Astrocyte of the spinal cord (primary cell): ENCODE measurements at places on chromosomes 1 and 21.

- peak; percentile 2 for DNase-seq
Observed at GRCh38 chr1:70922196-70922595, 125.4 kb downstream of the PTGER3 start.

DNA sequence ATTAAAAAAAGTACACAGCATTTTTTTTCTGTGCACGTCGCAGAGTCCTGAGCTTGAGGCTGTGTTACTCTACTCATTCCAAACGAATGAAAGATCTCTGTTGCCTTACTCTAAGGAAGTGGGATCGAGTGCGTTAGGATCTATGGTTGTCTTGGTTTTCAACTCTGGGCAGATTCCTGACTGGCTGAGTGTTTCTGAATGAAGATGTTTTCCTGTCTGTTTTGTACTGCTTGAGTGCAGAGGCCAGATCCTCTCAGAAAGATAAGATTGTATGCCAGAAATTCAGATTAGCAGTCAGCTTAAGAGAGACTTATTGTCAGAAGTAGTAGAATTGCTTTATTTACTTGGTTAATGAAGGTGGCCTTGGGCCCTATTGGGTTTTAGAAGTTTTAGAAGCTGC, 14.0 kb downstream of the PLA2G2E start:
- DNase-seq = no peak

DNA sequence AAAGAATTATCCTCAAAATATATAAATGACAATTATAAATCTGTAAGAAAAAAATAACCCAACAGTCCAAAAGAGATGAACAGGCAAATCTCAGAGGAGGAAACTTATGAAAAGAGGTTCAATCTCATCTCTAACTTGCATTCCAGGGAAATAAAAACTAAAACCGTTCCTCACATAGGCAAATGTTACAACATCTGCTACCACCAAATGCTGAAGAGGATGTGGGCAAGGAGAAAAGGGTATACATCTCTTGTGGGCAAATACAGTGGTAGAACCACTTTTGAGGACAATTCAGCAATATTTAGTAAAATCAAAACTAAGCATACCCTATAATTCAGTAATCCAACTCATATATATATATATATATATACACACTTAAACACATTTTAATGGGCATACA, 33.7 kb upstream of the SGIP1 start:
- no peak for DNase-seq

DNA sequence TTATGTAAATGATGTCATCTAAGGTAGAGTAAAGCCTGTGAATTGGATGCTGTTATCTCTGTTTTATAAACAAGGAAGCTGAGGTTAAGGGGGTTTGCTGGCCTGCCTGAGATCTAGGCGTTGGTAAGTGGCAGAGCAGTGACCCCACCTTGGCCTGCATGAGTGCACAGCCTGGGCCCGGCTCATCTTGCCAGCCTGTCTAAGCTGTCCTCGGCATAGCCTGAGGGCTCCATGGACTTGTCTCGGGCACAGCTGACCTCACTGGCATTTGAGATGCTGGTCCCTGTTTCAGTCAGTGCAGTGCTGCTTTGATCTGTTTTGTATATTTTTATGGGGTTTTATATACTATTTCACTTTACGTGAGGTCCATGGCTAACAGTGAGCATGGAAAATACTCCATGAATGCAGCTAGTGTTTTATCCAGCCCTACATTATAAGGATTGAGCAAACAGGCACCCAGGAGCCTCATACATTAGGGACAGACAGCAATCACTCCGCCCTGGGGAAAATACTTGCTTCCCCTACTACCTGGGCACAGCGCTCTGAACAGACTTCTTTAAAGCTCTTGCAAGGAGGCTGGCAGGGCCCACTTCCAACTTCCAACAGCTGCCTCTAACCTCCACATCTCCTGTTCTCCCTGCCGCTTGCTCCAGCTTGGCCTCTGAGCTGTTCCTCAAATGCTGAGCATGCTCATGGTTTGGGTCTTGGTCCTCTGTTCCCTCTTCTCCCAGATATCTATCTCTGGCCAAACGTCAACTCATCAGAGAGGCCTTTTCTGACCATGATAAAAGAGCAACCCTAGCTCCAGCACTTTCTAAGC, 150.6 kb upstream of the HMGB4 start:
- DNase-seq = no peak

GRCh38 chr1:1001057-1001783, 1.3 kb upstream of the HES4 start:
- no peak for DNase-seq

GRCh38 chr1:16248603-16249516, 11.9 kb upstream of the CPLANE2 start:
- DNase-seq = peak; percentile 90

GRCh38 chr1:35426097-35426586, 131.1 kb downstream of the KIAA0319L start:
- DNase-seq = no peak

DNA sequence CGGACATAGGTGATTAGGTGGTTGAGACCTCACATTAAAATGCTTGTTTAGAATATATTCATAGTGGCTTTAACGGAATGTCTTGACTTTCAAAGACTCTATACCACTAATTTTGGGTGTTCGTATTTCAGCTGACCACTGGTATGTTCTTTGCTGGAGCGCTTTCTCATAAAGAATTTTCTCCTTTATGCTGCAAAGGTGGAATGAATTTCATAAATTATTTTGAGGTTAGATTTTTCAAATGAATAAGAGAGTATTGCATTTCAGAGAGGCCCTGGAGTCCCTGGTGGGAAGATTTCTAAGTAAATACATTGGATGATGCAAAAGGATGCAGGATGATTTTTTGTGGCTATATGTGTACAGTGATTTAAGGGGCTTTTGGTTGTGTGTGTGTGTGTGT, 55.8 kb downstream of the HUNK start:
- no peak for DNase-seq

DNA sequence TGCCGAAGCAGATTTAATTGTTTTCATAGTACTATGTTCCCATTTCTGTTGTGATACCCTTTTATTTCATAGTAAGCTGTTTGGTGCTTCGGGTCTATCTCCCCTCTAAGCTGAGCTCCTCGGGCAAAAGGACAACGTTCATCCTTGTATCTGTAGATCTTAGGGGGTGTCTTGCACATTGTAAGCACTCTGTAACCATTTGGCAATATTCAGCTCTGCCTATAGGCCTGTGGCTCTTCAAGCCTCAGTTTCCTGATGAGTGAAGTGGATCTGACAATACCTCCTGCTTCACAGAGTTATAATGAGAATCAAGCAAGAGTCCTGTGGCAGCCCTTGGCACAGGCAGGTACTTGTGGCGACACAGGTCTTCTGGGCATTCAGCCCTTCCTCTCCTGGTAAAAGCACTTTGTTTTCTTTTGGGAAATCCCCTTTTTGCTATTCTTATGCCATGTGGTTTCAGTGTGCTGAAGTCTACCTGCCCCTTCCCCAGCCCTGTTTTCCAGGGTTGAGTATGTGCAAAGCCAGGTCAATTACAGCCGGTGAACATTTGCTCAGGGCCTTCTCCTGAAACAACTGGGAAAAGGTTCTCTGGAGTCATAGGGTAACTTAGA, 8.5 kb upstream of the EXO1 start:
- no peak for DNase-seq

- DNase-seq = no peak
Observed at GRCh38 chr21:39152271-39152670, 31.0 kb downstream of the PSMG1 start.

- no peak for DNase-seq
Observed at GRCh38 chr1:33578557-33579448, 106.4 kb downstream of the ZSCAN20 start.

GRCh38 chr1:2548068-2548589, 8.0 kb upstream of the TNFRSF14 start:
- DNase-seq = peak; percentile 55

DNA sequence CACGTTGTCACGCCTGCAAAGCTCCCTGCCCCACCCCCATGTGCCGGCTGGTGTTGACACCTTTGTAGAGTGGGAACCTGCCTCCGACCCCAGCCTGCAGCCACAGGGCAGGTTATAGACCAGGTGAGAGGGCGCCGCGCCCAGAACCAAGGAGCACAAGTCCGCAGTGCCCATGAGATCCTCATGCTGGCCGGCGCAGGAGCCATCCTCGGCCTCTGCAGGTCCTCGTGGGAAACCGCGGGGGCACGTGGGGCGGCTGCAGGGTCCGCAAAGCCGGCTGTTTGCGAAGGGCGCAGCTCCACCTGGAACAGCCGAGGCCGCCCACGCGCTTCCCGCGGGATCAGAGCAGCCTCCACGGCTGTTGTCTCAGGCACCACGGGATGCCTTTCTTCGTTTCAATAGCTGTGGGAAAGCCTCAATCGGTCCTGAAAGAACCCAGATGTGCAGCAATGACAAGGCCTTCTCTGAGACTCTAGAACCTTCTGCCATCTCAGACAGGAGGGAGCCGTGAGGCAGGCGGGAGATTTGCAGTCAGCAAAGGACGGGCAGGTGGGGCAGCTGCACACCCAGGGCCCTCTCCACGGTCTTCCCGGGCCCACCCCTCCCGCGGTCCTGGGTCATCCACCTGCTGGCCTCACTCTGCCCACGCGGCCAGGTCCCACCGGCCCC, 29.9 kb downstream of the POFUT2 start:
- DNase-seq = no peak

DNA sequence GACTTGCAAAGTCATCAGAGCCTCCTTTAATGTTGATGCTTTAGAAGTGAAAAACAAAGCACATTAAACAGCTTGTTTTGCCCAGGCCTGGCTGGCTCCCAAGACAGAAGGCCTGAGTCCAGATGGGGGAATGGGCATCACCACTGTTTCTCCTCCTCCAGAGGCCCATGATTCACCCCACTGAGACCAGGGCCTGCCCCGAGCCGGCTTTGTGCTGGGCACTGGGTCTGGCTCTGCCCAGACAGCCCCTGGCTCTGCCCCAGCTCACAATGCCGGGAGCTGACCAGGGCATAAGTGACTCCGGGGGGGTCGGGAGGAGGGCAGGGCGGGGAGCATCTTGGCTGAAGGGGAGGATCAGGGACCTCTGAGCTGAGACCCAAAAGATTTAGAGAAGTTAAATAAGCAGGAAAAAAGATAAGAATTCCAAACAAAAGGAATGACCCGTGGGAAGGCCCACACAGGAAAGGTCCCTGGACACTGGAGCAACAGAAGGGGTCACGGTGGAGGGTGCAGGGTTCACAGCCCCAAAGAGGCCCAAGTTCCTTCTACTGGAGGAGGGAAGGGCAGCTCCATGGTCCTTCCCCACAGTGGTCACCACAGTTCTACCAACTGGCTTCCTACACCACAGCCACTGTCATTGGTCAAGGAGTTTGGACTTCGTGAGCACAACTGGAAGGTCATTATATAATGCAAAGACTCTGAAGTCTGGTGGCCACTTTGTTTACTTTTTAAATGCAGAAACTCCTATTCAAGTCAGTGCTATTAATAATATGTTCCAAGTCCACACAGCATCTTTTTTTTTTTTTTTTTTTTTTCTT, 5.5 kb downstream of the C2CD2 start:
- peak; percentile 42 for DNase-seq

DNA sequence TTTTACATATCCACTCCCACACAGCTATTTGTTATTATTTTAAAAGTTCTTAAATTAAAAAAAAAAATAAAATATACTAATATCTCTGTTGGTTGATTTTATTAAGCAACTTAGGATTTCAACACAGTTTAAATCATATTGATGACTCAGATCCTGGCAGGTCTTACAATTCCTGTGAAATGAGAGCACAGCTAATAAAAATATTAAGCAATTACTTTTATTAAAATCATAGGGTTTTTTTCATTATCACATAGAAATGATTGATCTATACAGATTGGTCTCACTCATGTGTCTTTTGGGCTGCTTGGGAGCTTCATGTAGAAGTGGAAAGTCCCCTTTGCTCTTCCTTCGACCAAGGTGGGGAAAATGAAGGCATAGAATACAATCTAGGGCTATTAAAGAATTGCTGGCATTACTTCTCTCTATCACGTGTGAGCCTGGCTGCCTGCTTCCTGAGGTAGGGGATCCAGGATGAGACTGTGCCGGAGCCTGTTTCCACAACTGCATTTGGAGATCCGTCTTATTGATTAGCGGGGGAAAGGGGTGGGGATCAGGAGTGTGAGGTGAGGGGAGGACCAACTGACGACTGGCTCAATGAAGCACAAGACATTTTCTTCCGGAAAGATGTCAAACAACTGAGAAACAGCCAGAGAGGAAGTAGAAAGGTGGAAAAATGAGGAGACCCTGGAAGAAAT, 858.0 kb downstream of the USP25 start:
- peak; percentile 62 for DNase-seq

DNA sequence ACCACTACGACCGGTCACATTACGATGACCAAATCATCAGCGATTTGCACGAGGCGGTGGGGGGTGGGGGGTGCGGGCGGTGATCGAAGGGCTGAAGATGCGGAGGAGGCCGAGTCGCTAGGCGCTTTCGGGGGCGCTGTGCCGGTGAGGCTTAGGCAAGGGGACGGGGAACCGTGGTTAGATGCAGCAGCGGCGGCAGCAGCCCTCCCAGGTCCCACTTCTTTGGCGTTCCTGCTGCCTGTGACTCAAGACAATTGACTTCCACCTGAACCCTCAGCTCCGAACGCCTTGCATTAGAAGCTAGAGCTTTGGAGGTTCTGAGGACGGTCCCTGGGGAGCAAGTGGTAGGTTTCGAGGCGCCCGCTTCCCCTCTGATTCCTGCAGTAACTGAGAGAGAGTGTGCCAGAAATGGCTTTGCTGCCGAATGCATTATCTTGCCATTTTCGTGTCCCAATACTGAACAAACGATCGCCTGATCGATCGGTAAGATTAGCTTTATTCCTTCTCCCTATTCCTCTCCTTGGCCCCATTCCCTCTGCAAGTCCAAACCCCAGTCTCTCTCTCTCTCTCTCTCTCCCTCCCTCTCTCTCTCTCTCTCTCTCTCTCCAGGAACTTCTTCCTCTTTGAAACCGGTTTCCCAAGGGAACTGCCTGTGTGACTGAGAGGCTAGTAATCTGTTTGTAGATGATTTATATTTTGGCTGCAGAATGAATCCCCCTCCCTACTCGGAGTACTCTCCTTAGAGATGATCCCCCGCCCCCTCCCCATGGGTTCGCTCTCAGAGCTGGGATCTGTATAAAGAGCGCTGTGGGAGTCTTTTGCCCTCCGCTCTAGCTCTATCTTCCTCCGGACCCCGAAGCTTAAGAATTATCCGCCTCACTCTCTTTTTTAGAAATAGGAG, 735 bp upstream of the BRINP3 start:
- peak; percentile 48 for DNase-seq

GRCh38 chr1:23211955-23212354, 5.3 kb downstream of the HTR1D start:
- DNase-seq = no peak

DNA sequence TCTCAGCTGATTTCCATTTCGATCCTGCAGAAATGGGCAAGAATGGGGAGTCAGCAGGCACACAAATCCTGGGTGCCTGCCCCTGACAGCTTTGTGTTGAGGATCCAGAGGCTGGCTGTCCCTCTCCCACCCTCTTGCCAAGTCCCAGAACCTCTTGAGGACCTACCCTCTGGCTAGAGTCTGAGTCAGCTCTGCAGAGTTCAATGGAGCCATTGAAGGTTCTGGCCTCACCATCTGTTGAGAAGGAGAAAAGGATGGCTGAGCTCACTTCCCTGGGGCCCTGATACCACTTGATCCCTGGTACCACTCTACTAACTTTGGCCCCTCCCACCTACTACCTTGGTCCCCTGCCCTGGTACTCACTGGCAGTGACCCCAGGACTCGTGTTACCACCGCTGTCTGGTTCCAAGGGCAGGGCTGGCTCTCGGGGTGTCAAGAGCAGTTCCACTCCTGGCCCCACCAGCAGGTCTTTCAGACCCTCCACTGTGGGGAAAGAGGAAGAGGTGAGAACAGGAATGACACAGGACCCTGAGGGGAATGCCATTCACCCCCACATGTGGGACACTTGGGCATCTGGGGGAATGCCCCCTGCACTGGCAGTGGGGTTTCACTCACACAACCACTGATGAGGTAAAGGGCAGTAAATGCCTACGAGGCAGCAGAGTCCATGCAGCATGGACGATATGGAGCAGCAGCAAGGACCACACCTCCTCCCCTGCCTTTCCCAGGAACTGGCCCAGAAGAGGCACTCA, 10.5 kb downstream of the RXFP4 start:
- DNase-seq = no peak
